ENCODE measurements at places on chromosomes 16 and 17.

DNA sequence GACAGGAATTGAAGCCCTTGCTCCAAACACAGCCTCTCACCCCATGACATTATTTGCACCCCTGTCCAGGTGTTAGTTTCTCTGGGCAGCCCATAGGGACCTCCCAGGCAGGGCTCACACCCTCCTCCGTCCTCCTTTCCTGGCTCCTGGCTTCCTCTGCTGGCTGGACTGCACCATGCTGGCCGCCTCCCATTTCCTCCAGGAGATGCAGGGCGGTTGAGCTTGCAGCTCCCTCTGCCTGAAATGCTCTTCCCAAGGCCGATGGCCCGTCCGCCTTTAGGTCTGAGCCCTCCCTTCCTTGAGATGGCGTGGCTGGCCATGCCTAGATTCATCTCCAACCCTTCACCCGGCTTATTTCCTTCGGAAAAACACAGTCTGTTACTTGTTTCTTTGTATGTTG is 334.8 kb downstream of the SNX29 start:
- no peak overlapping the region for H3K4me3 ChIP-seq
- H3K27ac ChIP-seq, result no peak overlapping the region
- H3K4me1 ChIP-seq, result no peaks in the 10 kb centered on the region
- H3K36me3 ChIP-seq, result no peaks in the 10 kb centered on the region
- no peaks in the 10 kb centered on the region for H3K27me3 ChIP-seq
- DNase-seq, result no peak

DNA sequence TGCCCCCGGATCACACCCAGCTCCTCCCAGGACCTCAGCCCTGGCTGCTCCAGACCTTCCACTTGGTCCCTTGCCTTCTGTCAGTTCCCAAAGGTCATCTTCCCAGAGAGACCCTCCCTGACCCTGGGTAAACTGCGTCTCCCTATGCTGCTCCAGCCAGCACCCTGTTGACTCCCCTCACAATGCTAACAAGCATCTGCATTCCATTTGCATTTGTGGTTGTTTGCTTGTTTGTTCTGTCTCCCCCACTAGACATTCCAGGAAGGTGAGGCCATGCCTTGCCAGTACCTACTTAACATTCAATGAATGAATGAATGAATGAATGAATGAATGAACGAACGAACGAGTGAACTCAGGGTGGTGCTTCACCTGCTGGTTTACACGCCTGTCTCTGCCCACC is 171.2 kb downstream of the WSCD1 start:
- no peak overlapping the region for H3K4me3 ChIP-seq
- no peaks in the 10 kb centered on the region for H3K27me3 ChIP-seq
- DNase-seq, result no peak

DNA sequence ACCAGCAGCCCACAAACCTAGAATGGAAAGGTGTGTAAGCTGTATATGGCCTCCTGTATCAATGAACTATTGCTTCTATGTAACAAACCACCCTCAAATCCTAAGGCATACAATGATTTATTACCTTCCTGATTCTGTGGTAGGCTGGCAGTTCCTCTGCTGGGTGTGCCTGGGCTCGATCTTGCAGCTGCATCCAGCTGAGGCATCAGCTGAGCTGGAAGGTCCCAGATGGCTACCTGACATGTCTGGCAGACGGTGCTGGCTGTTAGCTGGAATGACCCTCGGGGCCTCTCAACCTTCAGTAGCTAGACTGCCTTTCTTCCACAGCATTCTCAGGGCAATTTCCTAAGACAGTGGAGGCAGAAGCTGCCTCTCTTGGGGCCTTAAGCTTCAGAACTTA is 152.7 kb downstream of the RAB11FIP4 start:
- no peak overlapping the region for H3K27ac ChIP-seq
- H3K4me3 ChIP-seq, result no peak overlapping the region
- no peak for DNase-seq
- H3K4me1 ChIP-seq, result peaks cover 6% of the 10 kb centered on the region

- no peak overlapping the region for H3K4me3 ChIP-seq
- H3K36me3 ChIP-seq, result peaks cover 92% of the 10 kb centered on the region
- peaks cover 8% of the 10 kb centered on the region for H3K4me1 ChIP-seq
- no peak for DNase-seq
- no peak overlapping the region for H3K27ac ChIP-seq
These were observed 103.9 kb upstream of the CHMP6 start for GRCh38 chr17:80887639-80888175.

DNA sequence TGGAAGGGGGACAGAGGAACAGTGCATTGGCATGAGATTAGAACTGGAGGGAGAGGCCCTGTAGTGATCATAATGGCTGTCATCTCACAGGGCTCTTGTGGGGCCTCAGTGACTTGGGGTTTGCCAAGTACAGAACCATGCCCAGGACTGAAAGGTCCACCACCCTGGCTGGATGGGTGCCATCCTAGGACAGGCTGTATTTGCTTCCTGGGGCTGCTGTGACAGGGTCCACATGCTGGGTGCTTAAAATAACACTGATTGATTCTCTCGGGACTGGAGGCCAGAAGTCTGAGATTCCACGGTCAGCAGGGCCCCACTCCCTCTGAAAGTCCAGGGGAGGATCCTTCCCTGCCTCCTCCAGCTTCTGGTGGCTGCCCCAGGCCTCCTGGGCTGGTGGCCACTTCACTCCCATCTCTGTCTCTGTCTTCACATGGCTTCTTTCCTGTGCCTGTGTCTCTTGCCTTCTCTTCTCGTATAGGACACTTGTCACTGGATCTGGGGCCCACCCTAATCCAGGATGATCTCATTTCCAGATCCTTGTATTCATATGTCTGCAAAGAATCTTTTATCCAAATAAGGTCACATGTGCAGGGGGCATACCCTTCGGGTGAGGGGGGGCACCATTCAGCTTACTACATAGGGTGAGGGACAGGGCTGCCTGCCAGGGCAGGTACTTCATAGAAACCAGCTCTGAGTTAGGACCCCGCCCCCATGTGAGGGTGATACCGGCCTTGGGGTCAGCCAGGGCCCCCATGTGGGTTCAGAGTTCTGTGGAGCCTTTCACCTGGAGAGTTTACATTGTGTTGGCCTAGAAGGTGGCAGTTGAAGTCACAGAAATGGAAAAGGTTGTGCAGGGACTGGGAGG is 52.6 kb downstream of the USP22 start:
- no peaks in the 10 kb centered on the region for H3K27me3 ChIP-seq
- H3K27ac ChIP-seq, result no peak overlapping the region
- peaks cover 14% of the 10 kb centered on the region for H3K4me1 ChIP-seq
- peaks cover 6% of the 10 kb centered on the region for H3K36me3 ChIP-seq
- DNase-seq, result no peak
- no peak overlapping the region for H3K4me3 ChIP-seq

DNA sequence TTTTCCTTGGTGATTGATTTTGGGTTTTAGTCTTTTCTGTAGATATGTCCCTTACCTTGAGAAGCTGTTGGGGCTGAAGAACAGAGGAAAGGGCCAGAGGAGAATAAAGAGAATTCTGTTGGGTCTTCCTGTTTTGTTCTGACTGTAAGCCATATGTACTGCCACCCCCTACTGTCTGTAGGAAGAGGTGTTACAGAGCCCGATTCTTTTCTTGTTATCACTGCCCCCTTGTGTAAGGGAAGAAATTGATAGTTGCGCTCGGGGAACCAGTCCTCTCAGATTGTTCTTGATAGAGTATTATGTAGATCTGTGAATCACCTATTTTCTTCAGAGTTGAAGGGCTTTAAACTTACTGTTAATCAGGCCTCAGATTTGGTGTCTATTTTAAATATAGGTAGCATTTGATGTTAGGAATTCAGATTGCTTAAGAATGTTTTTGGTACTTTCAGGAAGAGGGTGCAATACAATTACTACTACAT is 2.4 kb downstream of the TANC2 start:
- H3K4me3 ChIP-seq, result peak overlapping the region; percentile 85
- no peaks in the 10 kb centered on the region for H3K27me3 ChIP-seq
- peak; percentile 61 for DNase-seq
- peaks cover 8% of the 10 kb centered on the region for H3K4me1 ChIP-seq
- no peak overlapping the region for H3K27ac ChIP-seq

- H3K27ac ChIP-seq, result no peak overlapping the region
- DNase-seq, result no peak
- no peaks in the 10 kb centered on the region for H3K27me3 ChIP-seq
- H3K4me1 ChIP-seq, result peaks cover 17% of the 10 kb centered on the region
- H3K36me3 ChIP-seq, result no peaks in the 10 kb centered on the region
- no peak overlapping the region for H3K4me3 ChIP-seq
These were observed 364.4 kb downstream of the C16orf95 start for GRCh38 chr16:86952769-86953168.

DNA sequence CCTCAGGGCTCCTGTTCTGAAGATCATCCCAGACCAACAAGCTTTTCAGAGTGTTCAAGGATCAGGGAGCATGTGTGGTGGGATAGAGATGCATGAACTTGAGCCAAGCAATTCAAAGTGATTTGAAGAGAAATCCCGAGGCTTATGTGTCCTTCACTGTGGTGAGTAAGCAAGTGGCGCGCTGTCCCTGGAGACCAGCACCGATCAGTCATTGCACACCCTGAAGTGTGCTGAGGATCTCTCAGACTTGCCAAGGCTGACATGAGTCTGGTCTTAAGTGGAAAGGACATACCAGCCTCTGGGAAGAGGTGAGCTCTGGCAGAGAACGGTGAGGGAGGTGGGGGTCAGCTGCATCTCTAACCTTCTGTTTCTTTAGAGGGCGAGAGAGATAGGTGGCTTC is 43.8 kb upstream of the CDH13 start:
- no peak for DNase-seq
- no peak overlapping the region for H3K4me3 ChIP-seq
- H3K27me3 ChIP-seq, result no peaks in the 10 kb centered on the region
- no peak overlapping the region for H3K27ac ChIP-seq

DNA sequence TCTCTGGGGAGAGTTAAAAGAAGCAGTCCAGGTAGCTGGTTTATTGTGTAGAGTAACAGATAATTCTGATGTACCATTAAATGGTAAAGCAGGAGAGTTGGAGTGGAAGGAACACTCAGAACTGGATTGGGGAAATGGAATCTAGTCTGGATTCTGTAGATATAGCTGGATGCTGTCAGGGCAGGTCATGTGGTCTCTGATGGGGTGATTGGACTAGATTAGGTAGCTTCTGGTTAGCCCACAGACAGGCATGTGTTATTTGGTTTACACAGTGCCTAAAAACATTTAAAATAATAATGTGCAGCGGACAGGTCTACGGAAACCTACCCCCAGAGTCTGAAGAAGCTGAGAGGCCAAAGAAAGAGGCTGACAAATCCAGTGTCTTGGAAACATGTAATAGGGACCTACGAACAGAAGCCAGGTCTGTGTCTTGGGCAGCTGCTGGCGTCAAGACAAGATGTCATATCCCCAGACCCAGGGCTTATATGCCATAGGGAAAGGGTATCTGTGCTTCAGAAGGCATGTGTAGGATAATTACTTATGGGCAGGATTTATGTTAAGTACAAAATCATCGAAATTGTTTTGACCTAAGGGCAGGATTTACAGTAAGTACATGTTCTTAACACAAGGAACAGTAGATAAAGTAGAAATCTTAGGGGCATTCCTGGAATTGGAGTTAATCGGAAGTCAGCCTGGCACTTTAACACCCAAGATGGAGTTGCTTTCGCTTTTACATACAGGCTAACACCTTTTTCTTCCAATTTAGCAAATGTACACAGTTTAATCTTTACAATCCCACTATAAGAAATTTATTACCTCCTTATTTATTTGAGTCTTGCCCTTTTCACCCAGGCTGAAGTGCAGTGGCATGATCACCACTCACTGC is 12.4 kb downstream of the LUC7L3 start:
- DNase-seq, result no peak
- no peaks in the 10 kb centered on the region for H3K36me3 ChIP-seq
- H3K4me1 ChIP-seq, result peaks cover 4% of the 10 kb centered on the region

- H3K36me3 ChIP-seq, result peaks cover 43% of the 10 kb centered on the region
- no peak overlapping the region for H3K27ac ChIP-seq
- no peaks in the 10 kb centered on the region for H3K27me3 ChIP-seq
These were observed 199.1 kb downstream of the KATNIP start for GRCh38 chr16:27748868-27749546.

- H3K4me1 ChIP-seq, result peaks cover 11% of the 10 kb centered on the region
- H3K36me3 ChIP-seq, result no peaks in the 10 kb centered on the region
- no peak overlapping the region for H3K27ac ChIP-seq
These were observed 47.2 kb downstream of the MEOX1 start for GRCh38 chr17:43614561-43614960.

- H3K4me1 ChIP-seq, result peaks cover 37% of the 10 kb centered on the region
- H3K36me3 ChIP-seq, result peaks cover 40% of the 10 kb centered on the region
- H3K27me3 ChIP-seq, result no peaks in the 10 kb centered on the region
- H3K4me3 ChIP-seq, result peak overlapping the region; percentile 72
- peak overlapping the region; percentile 73 for H3K27ac ChIP-seq
These were observed 844 bp downstream of the TBKBP1 start for GRCh38 chr17:47694581-47695428.

- H3K4me3 ChIP-seq, result no peak overlapping the region
- DNase-seq, result no peak
- no peak overlapping the region for H3K27ac ChIP-seq
- H3K4me1 ChIP-seq, result peaks cover 21% of the 10 kb centered on the region
- H3K36me3 ChIP-seq, result peaks cover 23% of the 10 kb centered on the region
These were observed 7.5 kb downstream of the BTBD17 start for GRCh38 chr17:74354123-74354522.

DNA sequence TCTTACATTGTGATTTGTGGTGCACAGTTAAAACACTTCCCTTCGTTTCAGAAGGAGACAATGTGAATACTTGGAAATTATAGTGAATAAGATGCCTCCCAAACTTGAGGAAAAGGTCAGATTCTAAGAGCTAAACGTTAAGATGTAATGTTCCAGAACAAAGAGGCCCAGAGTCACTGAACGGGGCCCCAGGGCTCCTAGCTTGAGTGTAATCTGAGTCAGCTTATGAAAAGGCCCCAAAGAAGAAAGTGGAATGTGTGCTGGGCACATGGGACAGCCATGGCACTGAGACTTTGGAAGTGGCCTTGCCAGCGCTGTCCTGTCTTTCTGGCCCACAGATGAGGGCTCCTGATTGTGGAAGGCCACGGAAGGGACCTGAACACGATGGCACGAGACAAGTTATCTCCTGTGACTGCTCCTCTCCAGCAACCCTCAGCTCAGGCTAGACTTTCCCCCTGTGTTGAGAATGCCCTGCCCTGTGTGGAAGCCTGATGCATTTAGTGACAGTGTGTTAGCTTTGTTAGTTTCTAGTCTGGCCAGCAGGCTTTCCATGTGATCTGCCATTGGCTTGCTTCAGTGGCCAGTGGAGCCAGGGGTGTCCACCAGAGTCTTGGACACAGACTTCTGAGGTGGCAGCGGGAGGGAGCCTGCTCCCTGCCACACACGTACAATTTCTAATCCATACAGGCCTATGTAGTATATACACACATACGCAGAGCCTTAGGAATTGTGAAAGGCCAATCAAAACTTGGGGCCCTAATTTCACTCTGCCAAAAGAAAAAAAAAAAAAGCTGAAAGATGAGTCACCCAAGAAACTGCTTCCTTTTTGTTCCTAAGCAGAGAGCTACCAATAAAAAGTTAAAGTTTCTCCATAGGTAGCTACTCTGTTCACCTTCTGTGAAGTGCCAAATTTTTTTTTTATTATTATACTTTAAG is 13.1 kb downstream of the SPATA33 start:
- no peak overlapping the region for H3K4me3 ChIP-seq
- no peak overlapping the region for H3K27ac ChIP-seq
- H3K36me3 ChIP-seq, result peaks cover 32% of the 10 kb centered on the region

Measured in spinal cord (tissue), 10 donors.